Fibroblast of skin of back (primary cell): ENCODE measurements at places on chromosomes 6 and 20.

DNA sequence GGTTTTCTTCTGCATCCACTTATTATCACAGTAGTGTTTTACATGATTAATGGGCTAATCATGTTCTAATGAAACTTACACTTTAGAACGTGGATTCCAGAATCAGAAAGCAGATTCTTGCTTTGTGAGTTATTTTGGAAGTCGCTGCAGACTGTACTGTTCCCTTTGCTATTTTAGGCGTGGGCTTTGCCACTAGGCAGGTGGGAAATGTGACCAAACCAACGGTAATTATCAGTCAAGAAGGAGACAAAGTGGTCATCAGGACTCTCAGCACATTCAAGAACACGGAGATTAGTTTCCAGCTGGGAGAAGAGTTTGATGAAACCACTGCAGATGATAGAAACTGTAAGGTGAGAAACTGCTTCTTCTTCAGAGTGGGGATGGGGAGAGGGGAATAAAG, 598 bp downstream of the FABP7 start:
- no peak for DNase-seq

DNA sequence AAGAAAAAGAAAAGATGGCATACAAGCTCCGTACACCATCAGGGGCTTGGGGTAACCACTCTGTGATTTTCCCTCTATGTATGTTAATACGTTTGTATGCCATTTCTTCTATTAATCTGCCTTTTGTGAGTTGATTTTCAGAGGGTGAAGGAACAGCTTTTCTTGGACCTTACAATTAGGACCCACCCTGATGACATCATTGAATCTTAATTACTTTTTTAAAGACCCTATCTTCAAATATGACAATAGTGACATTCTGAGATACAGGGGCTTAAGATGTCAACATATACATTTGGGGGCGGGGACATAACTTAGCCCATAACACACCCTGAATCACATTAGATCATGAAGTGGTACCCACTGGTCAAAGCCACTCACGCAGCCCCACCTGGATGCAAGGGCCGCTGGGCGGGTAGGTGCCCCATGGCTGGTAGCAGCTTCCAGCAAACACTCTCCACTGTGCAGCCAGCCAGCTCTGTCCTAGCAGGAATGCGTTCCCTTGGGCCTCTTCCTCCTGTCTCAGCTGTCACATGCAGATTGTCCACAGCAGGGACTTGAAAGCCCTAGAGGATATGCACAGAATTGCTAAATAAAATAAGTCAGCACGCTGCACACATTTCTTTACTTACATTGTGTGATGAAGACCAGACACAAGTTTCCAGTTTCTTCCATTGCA, 74.5 kb downstream of the FOXF2 start:
- DNase-seq: no peak

GRCh38 chr20:62350098-62350628, 16.9 kb downstream of the LAMA5 start:
- no peak for DNase-seq

GRCh38 chr20:10590950-10591671, 82.7 kb downstream of the JAG1 start:
- DNase-seq: no peak

DNA sequence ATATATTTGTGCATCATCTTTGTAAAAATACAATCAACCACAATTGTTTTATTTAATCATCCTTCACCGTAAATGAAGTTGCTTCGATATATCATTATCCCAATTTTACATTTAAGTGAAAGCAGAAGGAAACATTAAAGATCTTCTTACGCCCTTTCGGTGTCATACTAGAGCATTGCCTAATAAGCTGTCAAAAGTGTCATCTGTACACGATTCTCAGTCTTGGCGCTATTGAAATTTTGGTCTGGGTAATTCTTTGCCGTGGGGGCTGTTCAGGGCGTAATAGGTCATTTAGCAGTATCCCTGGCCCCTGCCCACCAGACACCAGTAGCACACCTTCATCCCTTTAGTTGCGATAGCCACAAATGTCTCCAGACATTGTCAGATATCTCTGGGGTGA, 40.4 kb upstream of the TMEM170B start:
- DNase-seq: no peak

DNA sequence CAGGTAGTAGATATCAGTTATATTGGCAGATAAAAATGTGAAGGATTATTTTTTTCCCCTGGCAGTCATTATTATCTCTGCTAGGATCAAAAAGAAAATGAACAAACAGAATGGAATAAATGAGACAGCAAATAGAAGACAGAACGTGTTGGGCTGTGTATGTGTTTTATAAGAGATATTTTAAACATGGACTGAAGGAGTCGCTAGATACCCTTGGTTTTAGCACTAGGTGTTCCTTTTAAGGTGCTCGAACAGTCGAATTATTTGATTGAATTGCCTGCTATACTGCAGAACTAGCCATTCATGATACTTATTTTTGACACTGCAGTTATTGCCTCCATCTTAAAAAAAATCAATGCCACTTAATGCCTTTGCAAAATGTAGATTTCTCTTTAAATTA, 3.7 kb downstream of the GRIK2 start:
- DNase-seq: peak; percentile 29

GRCh38 chr20:38723017-38723847, 1.1 kb upstream of the SLC32A1 start:
- DNase-seq: no peak

DNA sequence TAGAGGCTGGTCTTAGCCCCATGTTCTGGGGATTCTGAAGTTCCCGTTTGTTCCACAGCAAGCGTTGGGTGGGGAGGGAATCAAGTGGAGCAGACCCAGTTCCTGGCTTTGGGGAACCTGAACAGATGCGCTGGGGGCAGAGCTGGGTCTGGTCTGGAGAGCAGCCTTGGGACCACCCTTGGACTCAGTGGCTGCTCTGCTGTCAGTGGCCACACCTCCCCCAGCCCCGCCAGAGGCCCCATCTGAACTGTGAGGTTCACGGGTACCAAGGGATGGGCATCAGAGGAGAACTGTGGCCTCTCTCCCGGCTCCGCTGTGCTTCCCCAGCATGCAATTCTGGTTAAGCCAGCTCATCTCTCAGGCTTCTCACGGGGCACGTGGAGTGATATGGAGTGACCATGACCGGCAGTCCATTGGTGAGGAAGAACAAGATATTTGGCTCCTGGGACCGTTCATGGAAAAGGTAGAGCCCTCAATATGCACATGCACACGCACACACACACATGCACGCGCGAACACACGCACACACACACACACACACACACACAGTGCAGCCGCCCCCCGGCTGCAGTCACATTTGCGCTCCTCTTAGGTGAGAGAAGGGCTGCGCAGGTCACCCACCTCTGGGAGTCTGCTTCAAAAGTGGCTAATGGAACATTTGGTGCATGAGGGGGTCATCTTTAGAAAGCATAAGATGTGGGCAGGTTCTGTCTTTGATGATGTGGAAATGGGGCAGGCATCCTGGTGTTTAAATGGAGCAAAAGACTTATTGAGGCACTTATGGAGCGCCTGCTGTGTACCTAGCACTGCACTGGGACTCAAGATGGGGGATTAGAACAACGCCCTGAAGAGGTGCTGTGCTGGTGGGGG, 6.0 kb downstream of the DLGAP4 start:
- DNase-seq: no peak
